ENCODE measurements at places on chromosomes 13 and 19. TPM values are rescaled to one million over a fixed set of nuclear protein-coding genes. Genes with fewer than 3 reads are reported as not detected.

DNA sequence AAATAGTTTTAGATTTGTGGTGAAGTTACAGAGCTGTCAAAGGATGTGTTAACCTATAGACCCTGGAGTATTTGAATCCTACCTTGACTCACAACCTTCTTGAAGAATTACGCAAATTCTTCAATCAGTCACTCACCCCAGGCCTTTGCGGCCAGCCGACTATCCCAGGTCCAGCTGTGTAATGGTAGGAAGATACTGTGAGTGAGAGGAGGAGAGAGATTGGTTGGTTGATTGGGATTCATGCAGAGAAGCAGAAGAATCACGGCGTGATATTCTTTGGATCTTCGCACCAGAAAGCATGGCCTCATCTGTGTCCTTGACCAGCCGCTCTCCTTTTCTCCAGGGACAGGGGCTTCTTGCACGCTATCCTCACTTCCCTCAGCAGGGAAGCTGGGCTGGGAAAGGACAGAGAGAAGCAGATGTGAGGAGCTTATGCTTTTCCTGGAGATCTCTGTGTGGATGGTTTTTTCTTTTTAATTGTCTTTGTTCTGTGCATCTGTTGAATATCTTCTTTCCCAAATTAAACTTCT is 249.1 kb downstream of the GGACT start:
- DNase-seq: no peak

- no peak for DNase-seq
These were observed at the start of gene SIGLEC10 for GRCh38 chr19:51417107-51417809. SIGLEC10 (minus strand) TSS chr19:51417642; CDS start chr19:51417581, 61 bp downstream.

GRCh38 chr13:101529422-101529821 is 76.9 kb downstream of the ITGBL1 start:
- peak; percentile 68 for DNase-seq

- DNase-seq: no peak
These were observed 26.0 kb downstream of the SLC7A1 start for GRCh38 chr13:29569253-29570050.

GRCh38 chr19:51253088-51253806 is 2.4 kb downstream of the SIGLECL1 start:
- no peak for DNase-seq

GRCh38 chr13:38255600-38255999 is 94.1 kb upstream of the UFM1 start:
- no peak for DNase-seq

The KLK11 gene
- 332 TPM for total RNA-seq

GRCh38 chr19:12034620-12035019 is 859 bp downstream of the ZNF433 start:
- no peak for DNase-seq

DNA sequence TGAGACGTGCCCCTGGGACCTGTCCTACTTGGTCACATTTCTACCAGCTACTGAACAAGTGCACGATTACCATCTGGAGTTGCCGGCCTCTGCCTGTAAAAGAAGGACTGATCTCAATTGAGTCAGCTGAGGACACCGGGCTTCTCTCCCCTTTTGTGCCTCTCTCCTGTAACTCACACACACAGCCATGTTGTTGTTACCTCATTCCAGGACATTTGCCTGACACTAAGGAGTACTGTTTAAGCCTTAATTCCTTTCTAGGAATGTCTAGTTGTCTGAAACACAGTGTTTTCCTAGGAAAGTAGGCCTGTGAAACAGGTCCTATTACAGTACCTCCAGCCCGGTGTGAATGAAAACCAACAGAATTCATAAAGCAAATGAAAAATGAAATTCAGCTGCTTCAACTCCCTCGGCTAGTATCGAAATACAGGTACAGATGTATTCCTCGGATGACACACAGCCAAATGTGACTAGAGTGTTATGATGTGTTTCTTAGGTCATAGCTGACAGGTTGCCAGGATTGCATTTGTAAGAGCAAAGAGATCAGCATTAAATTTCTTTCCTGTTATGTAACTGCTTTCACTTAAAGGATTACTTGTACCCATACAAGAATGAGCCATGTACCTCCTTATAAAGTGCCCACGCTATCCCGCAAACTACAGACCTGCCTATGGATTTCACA is 152.0 kb upstream of the IRS2 start:
- no peak for DNase-seq

DNA sequence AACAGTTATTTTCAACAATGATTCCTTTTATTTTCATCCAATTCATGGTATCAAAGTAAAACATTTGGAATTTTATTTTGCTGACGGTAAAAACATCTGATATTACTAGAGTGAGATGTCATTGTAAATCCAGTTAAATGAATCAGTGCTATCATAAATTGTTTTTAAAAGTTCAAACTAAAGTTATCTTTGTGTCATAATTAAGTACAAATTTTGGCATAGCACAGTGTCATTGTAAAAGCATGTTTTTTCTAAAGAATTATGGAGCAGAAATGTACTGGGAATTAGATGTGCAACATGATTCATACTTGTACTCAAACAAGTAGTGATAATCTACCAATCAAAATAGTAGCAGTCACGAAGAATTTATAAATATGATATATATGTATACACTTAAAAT is 92.8 kb downstream of the FAM216B start:
- DNase-seq: no peak

- DNase-seq: no peak
These were observed 36.1 kb downstream of the ACTN4 start for GRCh38 chr19:38683393-38684077.

DNA sequence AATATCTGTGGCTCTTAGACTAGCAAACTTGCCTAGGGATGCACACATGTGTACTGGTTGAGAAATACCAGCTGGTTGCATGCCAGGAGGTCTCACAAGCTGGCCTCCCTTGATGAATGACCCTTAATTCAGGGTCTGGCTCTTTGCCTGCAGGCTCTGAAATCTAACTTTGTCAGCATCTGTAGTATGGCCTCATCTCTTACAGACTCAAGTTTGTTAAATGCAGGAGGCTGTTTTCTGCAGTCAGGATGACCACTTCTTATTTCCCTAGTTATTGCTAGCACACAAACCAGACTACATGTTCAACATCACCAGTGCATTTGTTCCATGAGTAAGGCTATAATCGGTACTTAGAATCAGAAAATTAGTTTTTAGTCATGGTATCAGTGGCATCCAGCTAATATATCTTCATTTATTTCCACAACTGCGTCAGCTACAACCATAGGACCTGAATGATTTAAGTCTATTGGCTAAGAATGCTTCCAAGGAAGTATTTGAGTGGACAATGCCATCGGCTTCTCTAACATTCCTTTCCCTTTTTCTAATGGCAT is 23.3 kb upstream of the POSTN start:
- peak; percentile 56 for DNase-seq

- DNase-seq: no peak
These were observed 55.7 kb upstream of the ABCC4 start for GRCh38 chr13:95356916-95357315.

GRCh38 chr19:49421878-49422202 is 1.4 kb downstream of the PTH2 start:
- no peak for DNase-seq

DNA sequence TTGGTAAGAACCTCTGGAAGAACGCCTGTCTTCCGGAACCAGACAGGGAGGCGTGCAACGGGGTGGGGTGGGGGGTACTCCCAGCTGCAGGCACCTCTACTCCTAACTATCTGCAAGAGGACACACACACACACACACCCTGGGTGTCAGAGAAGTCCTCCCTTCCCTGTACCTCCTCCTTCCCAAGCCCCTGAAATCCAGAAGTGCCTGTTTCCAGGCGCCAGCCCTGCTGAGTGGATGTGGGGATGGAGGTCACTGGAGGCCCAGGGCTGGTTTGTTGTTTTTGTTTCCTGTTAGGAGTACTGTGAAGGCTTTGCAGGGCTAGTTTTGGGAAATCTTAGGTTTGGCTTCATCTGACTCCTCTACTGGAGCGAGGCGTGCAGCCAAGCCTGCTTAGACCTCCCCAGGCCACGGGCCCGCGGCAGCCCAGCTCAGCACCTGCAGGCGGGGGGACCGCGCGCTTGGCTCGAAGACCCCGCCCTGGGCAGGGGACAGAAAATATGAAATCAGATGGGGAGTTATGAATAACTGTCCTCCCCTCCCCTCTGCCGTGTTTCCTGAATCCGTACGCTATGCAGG is 36.4 kb downstream of the SOX1 start:
- DNase-seq: no peak

- DNase-seq: no peak
These were observed 349.6 kb upstream of the PCDH20 start for GRCh38 chr13:61765181-61765742.

DNA sequence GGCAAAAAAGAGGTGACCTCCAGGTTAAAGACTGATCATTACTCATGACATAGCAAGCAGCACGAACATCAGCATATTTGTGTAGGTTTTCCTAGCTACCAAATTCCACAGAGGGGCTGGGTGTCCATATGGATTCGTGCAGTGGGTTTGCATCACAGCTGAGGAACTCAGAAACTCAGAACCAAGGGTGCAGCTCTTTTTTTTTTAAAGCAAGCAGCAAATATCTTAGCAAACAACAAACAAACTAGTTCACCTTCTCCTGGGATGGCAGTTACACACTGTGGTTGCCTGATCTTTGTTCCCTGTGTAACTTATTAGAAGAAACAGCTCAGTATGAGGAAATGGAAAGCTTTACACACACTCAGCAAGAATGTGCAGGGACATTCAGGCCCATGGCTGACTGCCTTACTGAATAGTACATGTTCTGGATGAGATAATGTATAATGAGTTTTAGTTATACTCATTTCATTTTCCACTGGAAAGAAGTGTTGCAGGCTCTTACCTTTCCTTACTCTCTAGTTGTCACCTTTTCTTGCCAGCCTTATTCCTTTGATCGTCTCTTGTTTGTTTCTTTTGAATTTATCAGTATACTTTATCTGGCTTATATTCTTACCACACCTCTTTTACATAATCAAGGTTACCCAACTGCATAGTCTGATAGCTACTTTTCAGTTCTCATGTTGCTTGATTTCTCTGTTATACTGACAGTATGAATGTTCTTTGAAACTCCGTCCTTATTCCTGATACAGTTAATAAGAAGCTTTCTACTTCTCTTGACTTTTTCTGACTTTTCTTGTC is 4.3 kb downstream of the NDFIP2 start:
- no peak for DNase-seq

The TUBA3C gene
- not detected for total RNA-seq

DNA sequence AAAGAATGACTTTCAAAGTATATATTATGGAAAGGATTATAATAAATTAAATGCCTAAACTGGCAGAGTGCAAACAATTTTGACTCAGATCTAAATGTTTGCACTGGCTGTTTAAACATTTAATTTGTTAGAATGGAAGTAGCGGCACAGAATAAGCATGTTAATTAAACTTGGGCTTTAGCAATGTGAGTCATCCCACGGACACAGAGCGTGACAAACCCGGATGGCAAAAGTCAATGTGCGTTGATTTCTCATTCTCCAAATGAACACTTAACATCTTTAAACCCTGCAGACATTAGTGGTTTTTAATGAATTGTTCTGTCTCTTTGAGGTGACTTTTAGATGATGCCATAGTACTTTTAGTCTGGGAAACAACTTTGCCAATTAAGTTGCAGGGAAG is 38.4 kb downstream of the PCDH8 start:
- no peak for DNase-seq

The SLC10A2 gene
- not detected for total RNA-seq

DNA sequence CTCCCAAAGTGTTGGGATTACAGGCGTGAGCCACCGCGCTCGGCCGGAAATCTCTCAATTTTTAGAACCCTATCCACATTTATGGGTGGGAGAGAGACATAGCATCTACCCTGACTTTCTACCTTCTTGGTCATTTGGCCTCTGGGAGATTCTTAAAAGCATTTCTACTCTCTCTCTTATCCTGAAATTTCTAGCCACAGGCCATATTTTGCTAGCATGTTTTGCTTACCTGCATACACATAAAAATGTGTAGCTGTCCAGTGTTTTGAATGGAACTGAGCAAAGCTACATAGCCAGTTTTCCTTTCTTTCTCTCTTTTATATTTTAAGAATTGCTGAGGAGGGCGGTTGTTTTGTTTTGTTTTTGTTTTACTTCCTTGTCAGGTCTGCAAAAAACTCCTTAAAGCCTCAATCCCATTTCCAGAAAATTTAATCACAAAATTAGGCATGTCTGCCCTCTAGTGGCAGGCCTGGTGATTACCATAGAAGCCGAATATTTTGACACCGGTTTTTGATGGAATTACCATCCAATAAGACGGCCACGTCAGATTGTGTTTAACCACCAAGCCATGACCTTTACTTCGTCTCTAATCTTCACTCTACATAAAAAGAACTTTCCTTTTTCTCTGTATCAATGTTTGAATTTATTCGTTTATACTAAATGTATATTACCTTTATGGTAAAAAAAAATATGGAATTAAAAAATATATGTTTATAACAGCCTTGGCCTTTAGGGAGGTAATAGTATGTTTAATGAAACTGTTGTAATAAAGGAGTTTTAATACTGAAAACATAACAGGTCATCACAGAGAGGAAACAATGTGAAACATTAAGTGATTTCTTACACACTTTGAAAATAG is 34.4 kb upstream of the OXGR1 start:
- peak; percentile 81 for DNase-seq

GRCh38 chr13:113448545-113448884 is 4.8 kb downstream of the ADPRHL1 start:
- DNase-seq: no peak

- DNase-seq: no peak
These were observed 145.9 kb downstream of the RFC3 start for GRCh38 chr13:33963895-33964294.

The SLC25A41 gene
- total RNA-seq: not detected

DNA sequence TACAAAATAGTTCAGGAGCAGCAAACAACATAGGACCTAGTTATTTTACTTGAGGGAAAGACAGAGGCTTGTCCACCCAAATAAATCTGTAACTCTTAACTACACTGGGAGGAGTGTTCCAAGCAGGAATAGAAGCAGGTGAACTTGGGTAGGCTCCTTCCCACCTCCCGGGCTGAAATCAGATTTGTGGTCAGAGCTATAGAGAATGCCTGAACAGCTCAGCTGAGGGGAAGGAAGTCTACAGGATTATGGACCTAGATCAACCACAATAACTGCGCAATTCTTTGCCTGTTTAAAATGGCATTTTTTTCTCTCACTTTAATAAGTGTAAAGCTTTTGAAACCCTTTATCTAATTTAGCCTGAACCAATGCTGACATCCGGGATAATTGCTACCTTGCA is 73.5 kb upstream of the IRS2 start:
- no peak for DNase-seq

The LRP3 gene
- total RNA-seq: 17.1 TPM

DNA sequence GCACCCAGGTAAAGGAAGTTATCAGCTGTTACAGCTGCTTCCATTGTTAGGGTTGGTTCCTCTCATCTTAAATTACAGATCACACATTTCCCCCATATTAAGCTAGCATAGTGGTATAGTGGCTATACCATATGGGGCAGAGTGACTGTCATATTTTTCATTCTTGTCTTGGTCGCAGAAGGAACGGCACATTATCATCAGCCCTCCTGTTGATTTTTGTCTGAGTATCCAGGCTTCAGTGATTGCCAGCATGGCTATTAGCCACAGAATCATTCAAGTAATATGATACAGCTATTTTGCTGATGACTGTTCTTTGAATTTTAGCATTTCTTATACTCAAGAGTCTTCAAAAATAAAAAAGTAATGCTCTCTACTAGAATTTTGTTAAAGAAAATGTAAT is 240.9 kb downstream of the LIG4 start:
- no peak for DNase-seq

All from suprapubic skin (tissue), 4 donors.